ENCODE measurements at places on chromosomes 1 and 21.

DNA sequence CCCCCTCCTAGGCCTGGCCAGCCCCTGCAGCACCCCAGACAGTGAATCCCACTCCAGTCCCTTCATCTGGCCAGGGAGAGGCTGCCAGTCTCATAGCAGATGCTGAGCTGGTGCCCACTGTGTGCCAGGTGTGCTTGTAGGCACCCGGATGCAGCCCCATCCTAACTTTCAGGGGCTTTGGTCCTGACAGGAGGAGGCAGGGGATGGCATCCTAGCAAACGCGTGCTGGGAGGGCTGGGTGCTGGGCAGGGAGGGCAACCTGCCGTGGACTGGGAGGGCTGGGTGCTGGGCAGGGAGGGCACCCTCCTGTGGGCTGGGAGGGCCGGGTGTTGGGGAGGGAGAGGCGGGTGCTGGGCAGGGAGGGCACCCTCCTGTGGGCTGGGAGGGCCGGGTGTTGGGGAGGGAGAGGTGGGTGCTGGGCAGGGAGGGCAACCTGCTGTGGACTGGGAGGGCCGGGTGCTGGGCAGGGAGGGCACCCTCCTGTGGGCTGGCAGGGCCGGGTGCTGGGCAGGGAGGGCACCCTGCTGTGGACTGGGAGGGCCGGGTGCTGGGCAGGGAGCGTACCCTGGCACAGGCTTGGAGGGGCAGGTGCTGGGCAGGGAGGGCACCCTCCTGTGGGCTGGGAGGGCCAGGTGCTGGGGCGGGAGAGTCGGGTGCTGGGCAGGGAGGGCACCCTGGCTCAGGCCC, 35.3 kb downstream of the SLC19A1 start:
- no peak for DNase-seq

GRCh38 chr1:162536511-162536910, 25.0 kb upstream of the UAP1 start:
- no peak for DNase-seq

DNA sequence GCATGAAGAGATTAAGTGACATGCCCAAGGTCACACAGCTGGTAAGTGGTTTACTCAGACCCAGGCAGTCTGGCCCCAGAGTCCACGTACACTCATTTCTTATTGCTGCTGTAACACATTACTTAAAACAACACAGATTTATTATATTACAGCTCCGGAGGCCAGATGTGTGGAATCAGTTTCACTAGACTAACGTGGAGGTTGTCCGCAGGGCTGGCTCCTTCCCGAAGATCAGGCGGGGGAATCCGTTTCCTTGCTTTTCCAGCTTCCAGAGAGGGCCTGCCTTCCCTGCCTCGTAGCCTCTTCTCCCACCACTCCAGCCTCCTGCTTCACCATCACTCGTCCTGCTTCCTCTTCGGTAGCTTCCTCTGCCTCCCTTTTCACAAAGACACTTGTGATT, 81.2 kb downstream of the KCNN3 start:
- DNase-seq: no peak

GRCh38 chr1:161185732-161186311, 8.5 kb upstream of the B4GALT3 start:
- no peak for DNase-seq

DNA sequence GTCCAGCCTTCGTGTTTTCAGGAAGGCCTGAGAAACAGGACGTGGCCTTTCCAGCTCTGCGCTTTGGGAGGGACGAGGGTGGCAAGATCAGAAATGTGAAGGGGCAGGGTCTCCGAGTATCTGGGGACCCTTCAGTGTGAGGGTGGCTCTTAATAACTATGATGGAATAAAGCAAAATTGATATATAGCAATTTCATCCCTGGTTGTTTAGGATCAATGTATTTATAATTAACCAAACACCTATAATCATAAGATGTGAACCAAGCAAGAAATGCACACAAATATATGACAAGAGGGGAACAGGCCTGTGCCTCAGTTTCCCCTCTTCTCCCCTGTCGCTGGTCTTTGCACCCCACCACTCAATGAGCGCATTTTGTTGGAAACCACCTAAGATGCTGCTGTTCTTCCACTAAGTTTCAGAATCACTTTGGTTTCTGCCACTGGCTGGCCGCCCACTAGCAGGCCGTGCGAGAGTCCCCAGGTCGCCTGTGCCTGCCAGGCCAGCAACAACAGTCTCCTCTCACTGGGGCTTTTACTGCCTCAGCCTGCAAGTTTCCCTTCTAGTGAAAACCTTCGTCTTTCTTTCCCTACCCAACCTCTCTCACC, 36.6 kb downstream of the UBASH3A start:
- DNase-seq: no peak

Measured in right renal cortex interstitium (tissue), 3 donors.